ENCODE measurements at places on chromosomes 3 and 15. TPM values are rescaled to one million over a fixed set of nuclear protein-coding genes. Genes with fewer than 3 reads are reported as not detected.

DNA sequence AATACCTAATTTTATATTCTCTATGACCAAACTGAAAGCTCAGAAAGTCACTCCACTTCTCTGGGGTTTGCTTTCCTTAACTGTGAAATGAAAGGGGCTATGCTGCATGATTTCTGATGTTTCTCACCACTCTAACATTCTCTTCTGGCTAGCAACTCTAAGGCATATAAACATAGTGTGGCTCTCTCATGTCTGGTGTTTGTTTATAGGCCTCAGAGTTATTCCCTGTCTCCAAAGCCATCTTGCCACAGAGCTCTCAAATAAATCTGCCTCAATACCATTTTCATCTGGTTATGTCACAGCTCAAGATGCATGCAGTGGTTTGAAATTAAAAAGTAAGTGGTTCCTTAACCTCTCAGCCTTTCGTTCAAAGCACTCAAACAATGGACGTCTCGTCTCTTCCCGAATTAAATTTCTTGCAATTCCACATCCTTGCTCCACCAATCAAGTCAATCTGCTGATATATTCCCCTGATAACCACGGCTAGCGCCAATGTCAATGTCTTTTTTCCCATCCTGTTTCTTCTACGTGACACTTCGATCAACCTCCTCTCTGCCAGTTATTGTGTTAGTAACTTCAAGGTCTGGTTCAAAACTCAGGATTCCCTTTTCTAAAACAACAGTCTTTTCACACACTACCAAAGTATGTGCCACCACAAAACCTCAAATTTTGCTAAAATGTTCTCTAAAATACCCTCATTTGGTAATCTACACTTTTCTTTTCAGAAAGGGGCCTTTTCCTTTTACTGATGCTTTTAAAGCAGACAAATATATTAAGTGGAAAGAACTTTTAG is 16.0 kb downstream of the TOMM70 start:
- DNase-seq: no peak

DNA sequence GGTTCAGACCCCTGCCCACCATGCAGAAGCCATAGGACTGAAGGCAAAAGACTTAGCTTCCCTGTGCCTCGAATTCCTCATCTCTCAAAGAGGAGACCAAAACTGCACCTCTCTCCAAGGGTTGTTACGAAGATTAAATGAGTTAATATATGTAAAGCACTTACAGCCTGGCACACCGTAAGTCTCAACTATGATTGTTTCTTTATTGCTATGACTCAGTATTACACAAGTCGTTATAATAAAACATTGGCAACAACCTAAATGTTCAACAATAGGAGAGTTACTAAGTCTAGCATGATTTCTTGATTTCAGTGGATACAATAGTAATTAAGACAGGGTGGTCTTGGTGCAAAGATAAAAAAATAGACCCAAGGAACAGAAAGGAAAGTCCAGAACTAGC is 19.6 kb upstream of the FGD5 start:
- no peak for DNase-seq

GRCh38 chr3:43503067-43503728 is 118.6 kb downstream of the ANO10 start:
- DNase-seq: no peak

- no peak for DNase-seq
These were observed 136.4 kb downstream of the ATP8B4 start for GRCh38 chr15:49982584-49982983.

DNA sequence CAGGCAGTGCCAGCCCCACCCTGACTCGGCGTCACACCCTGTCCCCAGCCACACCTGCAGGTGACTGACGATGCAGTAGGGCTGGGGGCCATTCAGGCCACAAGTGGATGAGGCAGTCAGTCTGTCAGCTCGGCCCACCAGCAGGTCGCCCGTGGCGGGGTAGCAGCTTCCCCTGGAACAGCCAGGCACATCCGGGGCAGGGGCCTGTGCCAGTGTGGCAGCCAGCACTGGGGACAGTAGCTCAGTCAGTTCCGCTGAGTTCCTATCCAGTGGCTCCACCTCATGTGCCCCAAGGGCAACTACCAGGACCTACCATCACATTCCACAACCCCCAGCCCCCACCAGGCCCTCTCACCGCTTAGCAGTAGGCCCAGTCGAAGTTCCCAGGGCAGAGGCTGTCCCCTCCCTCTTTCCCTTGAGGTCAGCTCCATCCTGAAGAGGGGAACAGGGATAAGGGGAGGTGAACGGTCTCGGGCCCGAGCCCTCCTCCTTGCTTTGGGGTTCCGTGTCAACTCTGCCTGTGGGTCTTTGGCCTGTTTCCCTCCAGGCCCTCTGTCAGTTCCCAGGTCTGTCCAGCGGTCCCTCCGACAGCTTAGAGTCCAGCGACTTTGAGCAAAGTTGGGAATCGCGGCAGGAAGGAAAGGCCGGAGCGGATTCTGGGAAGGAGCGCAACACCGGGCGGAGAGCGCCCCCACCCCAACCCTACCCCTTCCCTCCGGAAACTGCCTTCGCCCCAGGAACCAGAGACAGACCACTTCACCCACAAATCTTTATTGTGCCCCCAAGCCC is at the start of gene LAMB2:
Gene LAMB2 (minus strand): TSS at position 614 of the 789 bp plus-strand sequence. CDS start 183 bp downstream, at position 431.
- DNase-seq: peak; percentile 92

GRCh38 chr15:65057549-65057940 is 10.2 kb downstream of the RASL12 start:
- peak; percentile 66 for DNase-seq

SAMMSON gene
- total RNA-seq: 0.27 TPM

PRTG gene
- total RNA-seq: 0.92 TPM

PLIN1 gene
- total RNA-seq: 3.9 TPM

CPNE9 gene
- total RNA-seq: not detected

ZNF621 gene
- 14.0 TPM for total RNA-seq

ACSBG1 gene
- not detected for total RNA-seq

SLC51A gene
- total RNA-seq: 0.51 TPM
